ENCODE measurements at places on chromosomes 13 and 19. TPM values are rescaled to one million over a fixed set of nuclear protein-coding genes. Genes with fewer than 3 reads are reported as not detected.

GRCh38 chr19:2517881-2518601 is 42.1 kb downstream of the GADD45B start:
- H3K36me3 ChIP-seq: no peaks in the 10 kb centered on the region
- no peak for DNase-seq
- H3K27me3 ChIP-seq: no peaks in the 10 kb centered on the region
- no peak overlapping the region for H3K27ac ChIP-seq
- no peaks in the 10 kb centered on the region for H3K4me1 ChIP-seq

- H3K27me3 ChIP-seq: no peaks in the 10 kb centered on the region
- H3K4me3 ChIP-seq: no peak overlapping the region
- no peak overlapping the region for H3K27ac ChIP-seq
- H3K4me1 ChIP-seq: no peaks in the 10 kb centered on the region
- DNase-seq: no peak
These were observed 222.8 kb downstream of the PCDH20 start for GRCh38 chr13:61192826-61193225.

DNA sequence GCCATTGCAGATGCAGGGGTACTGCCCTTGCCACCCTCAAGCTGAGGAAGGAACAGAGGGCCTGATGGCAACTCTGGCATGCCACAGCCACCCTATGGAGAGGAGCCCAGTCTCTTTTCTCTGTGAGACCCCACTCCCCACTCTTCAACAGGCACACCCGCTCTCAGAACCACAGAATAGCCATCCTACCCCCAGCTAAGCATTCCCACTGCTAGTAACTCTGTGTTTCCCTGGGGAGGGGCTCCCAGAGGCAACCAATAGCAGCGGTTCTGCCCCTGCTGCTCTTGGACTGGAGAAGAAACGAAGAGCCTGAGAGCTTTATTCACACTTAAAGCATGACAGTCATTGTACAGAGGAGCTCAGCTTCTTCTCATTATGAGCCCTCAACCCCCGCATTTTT is 49.3 kb downstream of the UBL3 start:
- H3K36me3 ChIP-seq: no peaks in the 10 kb centered on the region
- DNase-seq: no peak
- H3K4me1 ChIP-seq: peaks cover 9% of the 10 kb centered on the region
- no peak overlapping the region for H3K4me3 ChIP-seq
- no peaks in the 10 kb centered on the region for H3K27me3 ChIP-seq

SULT2B1 gene
- total RNA-seq: 0.99 TPM

GRCh38 chr13:40572961-40573360 is 93.5 kb downstream of the FOXO1 start:
- no peak overlapping the region for H3K4me3 ChIP-seq
- no peak for DNase-seq
- no peaks in the 10 kb centered on the region for H3K27me3 ChIP-seq
- peaks cover 18% of the 10 kb centered on the region for H3K4me1 ChIP-seq
- H3K36me3 ChIP-seq: no peaks in the 10 kb centered on the region

PCID2 gene
- 72.8 TPM for total RNA-seq

PRR22 gene
- 2.1 TPM for total RNA-seq

DNA sequence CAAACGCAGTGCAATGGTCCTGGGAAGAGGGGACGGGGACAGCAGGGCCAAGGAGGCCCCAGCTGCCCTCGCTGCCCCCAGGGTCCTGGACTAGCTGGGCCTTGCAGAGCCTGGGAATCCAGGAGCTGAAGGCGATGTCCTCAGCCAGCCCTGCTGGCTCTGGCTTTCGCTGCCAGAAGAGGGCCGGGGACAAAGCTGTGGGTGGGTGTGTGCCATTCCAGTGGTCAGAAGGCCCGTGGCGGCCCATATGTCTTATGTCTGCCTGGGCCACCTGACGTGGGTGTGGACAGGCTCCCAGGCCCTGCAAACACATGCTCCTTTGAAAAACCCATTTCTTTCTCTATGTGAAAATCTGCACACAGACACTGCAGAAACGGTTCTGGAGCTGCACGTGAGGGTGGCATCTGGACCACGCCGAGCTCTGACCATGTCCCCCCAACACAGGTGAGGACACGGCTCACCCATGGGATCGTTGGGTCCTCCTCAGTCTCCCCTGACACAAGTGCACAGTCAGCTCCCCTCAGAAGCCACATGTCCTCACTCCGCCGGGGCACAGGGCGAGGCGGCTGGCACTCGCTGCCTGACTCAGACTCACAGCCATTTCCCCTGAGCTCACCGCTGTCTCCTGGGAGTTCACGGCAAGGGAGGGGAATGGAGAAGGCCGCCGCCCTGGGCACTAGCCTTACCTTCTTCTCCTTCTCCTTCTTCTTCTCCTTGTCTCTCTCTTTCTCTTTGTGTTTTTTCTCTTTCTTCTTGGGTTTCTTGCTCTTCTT is 16.9 kb downstream of the IZUMO4 start:
- peaks cover 91% of the 10 kb centered on the region for H3K36me3 ChIP-seq
- no peak overlapping the region for H3K4me3 ChIP-seq
- H3K27me3 ChIP-seq: no peaks in the 10 kb centered on the region
- no peaks in the 10 kb centered on the region for H3K4me1 ChIP-seq
- no peak overlapping the region for H3K27ac ChIP-seq

- peak overlapping the region; percentile 50 for H3K4me3 ChIP-seq
- no peaks in the 10 kb centered on the region for H3K36me3 ChIP-seq
- DNase-seq: no peak
- H3K4me1 ChIP-seq: peaks cover 40% of the 10 kb centered on the region
- no peaks in the 10 kb centered on the region for H3K27me3 ChIP-seq
These were observed 506 bp upstream of the GAS6 start for GRCh38 chr13:113864273-113864890.

DNA sequence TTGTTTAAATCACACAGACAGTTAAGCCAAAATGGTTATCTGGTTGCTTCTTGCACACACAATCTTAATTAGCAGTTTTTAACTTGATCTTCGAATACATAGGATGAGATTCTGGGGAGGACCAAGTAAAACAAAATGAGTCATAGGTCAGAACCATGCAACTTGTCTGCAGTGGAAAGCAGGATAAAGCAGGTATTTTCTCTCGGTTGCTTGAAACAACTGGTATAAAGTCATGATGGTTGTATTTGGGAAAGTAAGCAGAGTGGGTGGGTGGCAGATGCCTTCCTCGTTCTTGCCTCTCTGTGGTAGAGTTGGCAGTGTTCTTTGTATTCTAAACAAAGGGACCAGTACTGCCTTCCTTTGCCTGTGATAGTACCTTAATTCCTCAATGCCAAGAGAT is 167.0 kb downstream of the COG6 start:
- H3K4me3 ChIP-seq: no peak overlapping the region
- H3K36me3 ChIP-seq: no peaks in the 10 kb centered on the region
- no peak for DNase-seq
- no peak overlapping the region for H3K27ac ChIP-seq
- H3K4me1 ChIP-seq: peaks cover 2% of the 10 kb centered on the region

DNA sequence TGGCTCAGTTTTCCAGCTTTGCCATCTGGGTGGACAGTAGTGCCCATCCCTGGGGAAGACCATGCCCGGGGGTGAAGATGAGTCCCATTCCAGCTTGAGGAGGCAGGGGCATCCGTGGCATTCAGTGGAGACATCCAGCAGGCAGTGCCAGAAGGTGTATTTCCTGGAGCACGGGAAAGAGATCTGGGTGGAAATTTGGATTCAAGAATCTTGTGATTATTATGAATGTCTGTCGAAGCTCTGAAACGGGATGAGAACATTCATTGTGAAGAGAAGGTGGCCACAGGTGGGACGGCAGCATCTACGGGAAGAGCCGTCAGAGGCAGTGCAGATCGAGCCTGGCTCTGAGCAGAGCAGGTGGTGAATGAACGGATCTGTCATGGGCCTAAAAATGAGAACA is 167.3 kb upstream of the RNF113B start:
- no peaks in the 10 kb centered on the region for H3K27me3 ChIP-seq
- H3K4me1 ChIP-seq: peaks cover 3% of the 10 kb centered on the region
- DNase-seq: no peak
- H3K4me3 ChIP-seq: no peak overlapping the region
- H3K27ac ChIP-seq: no peak overlapping the region

XRCC1 gene
- total RNA-seq: 48.5 TPM

DNA sequence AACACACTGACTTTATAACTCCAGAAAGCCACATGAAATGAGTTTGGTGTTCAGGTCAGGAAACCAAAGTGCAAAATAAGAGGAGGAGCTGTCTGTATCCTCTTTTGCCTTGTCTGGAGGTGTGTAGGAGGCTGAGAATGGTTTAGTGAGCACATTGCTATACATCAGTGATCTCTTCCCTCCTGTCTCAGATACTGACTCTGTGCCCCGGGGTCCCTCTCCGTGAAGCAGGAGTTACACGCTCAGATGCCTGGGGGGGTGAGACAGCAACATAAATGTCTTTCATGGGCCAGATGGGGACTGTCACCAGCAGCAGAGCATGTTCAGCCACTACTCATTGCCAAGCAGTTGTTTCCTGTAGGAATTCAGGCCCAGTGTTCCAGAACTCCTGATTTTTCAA is 285.4 kb downstream of the ATP8A2 start:
- H3K27ac ChIP-seq: no peak overlapping the region
- H3K4me3 ChIP-seq: no peak overlapping the region
- no peaks in the 10 kb centered on the region for H3K27me3 ChIP-seq
- peaks cover 9% of the 10 kb centered on the region for H3K4me1 ChIP-seq
- DNase-seq: no peak
- H3K36me3 ChIP-seq: no peaks in the 10 kb centered on the region

- peaks cover 8% of the 10 kb centered on the region for H3K36me3 ChIP-seq
- H3K27ac ChIP-seq: no peak overlapping the region
- DNase-seq: peak; percentile 57
- H3K4me1 ChIP-seq: peaks cover 3% of the 10 kb centered on the region
These were observed 2.3 kb downstream of the AMH start for GRCh38 chr19:2251106-2252054.

GRCh38 chr13:108155185-108156106 is 59.9 kb downstream of the LIG4 start:
- H3K4me3 ChIP-seq: no peak overlapping the region
- peak; percentile 10 for DNase-seq
- H3K36me3 ChIP-seq: no peaks in the 10 kb centered on the region
- H3K27ac ChIP-seq: no peak overlapping the region
- H3K27me3 ChIP-seq: no peaks in the 10 kb centered on the region
